ENCODE measurements at places on chromosomes 2 and 18. TPM values are rescaled to one million over a fixed set of nuclear protein-coding genes. Genes with fewer than 3 reads are reported as not detected.
A peak's percentile ranks its signal among the peaks of the same experiment; 100 is the strongest.

- no peaks in the 10 kb centered on the region for H3K4me1 ChIP-seq
- H3K27ac ChIP-seq = no peak overlapping the region
- no peaks in the 10 kb centered on the region for H3K27me3 ChIP-seq
- H3K36me3 ChIP-seq = no peaks in the 10 kb centered on the region
- H3K4me3 ChIP-seq = no peak overlapping the region
- DNase-seq = no peak
Measured at GRCh38 chr2:183493040-183493439, 368.8 kb downstream of the NUP35 start.

DNA sequence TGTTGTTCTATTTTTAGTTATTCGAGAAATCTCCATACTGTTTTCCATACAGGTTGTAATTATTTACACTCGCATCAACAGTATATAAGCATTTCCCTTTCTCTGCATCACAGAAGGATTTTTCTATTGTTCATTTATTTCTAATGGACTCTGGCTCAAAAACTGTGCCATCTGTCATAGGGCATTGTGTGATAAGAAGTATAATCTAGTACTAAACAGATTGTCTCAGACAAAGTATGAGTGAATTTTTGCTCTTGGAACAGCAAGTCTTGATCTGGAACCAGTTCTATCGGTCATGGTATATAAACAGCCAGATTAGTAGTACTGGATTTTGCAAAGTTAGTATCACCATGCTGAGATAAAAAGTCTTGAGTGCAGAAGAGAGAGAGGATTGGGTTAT, 145.8 kb downstream of the KIAA1328 start:
- H3K4me1 ChIP-seq = no peaks in the 10 kb centered on the region
- no peak for DNase-seq
- H3K27ac ChIP-seq = no peak overlapping the region
- no peaks in the 10 kb centered on the region for H3K27me3 ChIP-seq

DNA sequence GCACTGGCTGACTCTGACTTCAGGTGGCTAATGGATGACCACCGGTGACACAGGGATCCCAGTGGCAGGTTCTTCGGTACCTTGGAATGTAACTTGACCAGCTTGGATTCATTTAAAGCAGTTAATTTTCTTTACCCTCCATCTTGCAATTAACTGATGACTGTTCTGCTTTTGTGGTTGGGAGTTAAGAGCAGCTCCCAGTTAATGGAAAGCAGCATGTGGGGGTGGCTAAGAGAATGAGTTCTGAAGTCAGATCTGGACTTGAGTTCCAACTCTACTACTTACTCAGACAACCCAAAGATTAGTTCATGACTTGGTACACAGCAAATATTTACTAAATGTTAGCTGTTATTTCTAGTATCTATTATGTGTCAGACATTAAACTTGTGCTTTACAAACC, 58.5 kb downstream of the FAM228A start:
- no peak overlapping the region for H3K27ac ChIP-seq
- H3K36me3 ChIP-seq = no peaks in the 10 kb centered on the region
- DNase-seq = no peak
- no peaks in the 10 kb centered on the region for H3K4me1 ChIP-seq
- H3K27me3 ChIP-seq = no peaks in the 10 kb centered on the region

DNA sequence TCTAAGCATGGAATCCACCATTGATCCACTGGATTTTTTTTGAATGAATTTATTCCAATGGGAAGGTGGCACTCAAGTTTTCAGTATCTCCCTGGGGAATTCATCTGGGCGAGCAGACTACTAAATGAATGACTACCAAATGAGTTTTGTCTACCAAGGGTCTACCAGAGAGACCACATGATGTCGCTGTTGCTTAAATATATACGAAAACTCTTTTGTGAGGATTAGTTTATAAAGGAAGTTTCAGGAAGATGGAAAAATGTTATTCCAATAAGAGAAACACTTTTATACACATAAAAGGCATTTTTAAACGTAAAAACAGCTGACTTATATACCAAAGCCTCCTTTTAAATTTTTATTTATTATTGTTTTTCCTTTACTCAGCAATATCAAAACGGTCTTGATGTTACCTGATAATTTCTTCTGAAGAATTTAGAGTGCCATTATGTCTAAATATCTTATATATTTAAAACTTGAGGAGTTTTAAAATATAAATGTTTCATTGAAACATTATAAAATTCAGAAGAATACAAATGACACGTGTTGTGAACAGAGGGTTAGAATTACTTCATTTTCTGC, 139.7 kb downstream of the HRH4 start:
- no peaks in the 10 kb centered on the region for H3K36me3 ChIP-seq
- no peak overlapping the region for H3K27ac ChIP-seq
- no peak overlapping the region for H3K4me3 ChIP-seq
- no peaks in the 10 kb centered on the region for H3K27me3 ChIP-seq

DNA sequence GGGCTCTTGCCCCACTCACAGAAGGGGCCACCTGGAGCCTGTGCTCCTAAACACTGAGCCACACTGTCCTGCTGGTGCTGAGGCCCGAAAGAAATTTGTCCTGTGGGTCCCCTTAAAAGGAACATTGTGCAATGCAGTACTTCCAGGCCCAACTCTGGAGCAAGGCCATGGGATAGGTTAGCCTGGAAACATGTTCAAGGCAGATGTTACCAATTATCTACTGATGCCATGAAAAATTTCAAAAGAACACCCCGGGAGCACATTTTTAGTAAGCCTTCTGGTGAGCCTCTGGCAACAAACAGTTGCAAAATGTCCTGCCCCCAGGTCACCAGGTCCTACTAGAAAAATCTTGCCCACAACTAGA, 12.3 kb upstream of the PTMA start:
- H3K4me1 ChIP-seq = no peaks in the 10 kb centered on the region
- H3K27ac ChIP-seq = no peak overlapping the region
- no peaks in the 10 kb centered on the region for H3K27me3 ChIP-seq
- DNase-seq = peak; percentile 88
- no peak overlapping the region for H3K4me3 ChIP-seq

DNA sequence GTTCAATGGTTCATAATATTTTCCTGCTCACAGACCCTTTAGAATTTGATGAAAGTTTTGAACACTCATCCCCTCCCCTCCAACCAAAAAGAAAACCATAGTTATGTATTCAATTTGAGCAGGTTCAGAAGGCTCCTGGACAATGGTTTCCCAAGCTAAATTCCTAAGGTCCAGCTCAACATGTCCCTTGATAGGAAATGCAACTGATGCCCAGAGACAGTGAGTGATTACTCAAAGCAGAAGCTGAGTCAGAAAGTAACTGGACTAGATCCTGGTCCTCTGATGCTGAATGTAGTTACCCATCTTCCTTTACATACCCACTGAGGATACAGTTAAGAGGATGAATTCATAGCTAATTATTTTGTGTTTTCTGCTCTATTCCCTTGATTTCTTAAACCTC, 218.9 kb upstream of the NCKAP5 start:
- DNase-seq = no peak
- no peaks in the 10 kb centered on the region for H3K27me3 ChIP-seq
- H3K4me1 ChIP-seq = no peaks in the 10 kb centered on the region
- H3K27ac ChIP-seq = no peak overlapping the region
- H3K36me3 ChIP-seq = no peaks in the 10 kb centered on the region

NTSR2 gene
- total RNA-seq = not detected

PROKR1 gene
- total RNA-seq = 1.1 TPM

SCN9A gene
- 17.1 TPM for total RNA-seq

DNA sequence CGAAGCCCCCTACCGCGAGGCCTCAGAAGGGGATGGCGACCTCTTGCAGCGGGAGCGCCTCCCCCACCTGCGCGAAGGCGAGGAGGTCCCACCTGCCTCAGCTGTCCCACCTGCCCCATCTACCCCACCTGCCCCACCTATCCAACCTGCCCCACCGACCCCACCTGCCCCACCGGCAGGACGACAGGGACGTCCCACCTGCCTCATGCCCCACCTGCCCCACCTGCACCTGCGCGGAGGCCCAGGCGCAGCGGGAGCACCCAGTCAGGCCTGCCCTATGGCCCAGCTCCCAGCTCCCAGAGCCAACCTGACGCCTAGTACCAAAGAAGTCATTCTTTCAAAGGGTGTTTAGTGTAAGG, 489.1 kb upstream of the SMIM21 start:
- H3K4me1 ChIP-seq = no peaks in the 10 kb centered on the region
- peak overlapping the region; percentile 51 for H3K27ac ChIP-seq
- no peaks in the 10 kb centered on the region for H3K36me3 ChIP-seq
- peak overlapping the region; percentile 65 for H3K4me3 ChIP-seq
- no peaks in the 10 kb centered on the region for H3K27me3 ChIP-seq
- no peak for DNase-seq

DNA sequence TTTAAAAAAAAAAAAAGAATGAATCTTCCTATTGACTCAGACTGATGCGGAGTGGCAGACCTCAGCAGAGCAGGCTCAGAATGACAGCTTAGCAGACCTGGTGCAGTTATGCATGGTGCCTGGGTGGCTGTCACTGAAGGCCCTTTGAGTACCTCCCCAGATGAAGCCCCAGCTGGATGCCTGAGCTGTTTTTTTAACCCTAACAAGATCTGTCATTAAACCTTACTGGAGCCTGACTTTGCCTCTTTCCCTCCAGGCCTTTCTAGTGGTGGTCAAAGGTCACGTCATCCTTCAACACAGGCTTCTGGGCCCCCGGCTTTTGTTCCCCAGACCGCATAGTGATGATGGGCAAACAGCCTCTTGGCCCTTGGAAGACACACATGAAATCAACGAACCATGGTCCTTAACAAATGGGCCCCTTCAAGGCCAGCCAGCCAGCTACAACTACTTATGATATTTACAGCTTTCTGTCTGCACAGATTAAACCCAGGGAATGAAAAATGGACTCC, 138.3 kb upstream of the CYP1B1 start:
- H3K4me1 ChIP-seq = no peaks in the 10 kb centered on the region
- H3K27ac ChIP-seq = no peak overlapping the region
- DNase-seq = no peak
- no peak overlapping the region for H3K4me3 ChIP-seq
- H3K27me3 ChIP-seq = no peaks in the 10 kb centered on the region

- no peak overlapping the region for H3K4me3 ChIP-seq
- no peak overlapping the region for H3K27ac ChIP-seq
- H3K27me3 ChIP-seq = no peaks in the 10 kb centered on the region
Measured at GRCh38 chr18:60082790-60083189, 183.0 kb downstream of the PMAIP1 start.

All from sigmoid colon (tissue), 7 donors.